ENCODE measurements at places on chromosomes 7 and 10.

DNA sequence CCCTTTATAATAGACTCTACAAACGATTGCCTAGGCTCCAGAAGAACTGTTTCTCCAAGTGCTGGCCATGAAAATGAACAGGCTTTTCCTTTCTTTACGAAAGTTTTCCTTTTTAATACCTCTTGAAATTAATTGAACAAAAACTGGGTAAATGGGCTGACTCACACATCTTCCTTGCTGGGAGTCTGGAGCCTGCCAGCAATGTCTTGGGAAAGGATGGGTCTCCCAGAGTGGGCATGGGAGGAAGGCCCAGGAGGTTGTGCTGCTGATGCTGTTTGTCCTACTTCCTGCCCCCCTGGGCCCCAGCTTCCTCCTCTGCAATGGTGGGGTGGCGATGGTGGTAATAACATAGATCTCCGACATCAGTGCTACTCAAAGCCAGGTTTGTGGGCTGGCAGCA is 174.1 kb downstream of the RPS24 start:
- DNase-seq = no peak

DNA sequence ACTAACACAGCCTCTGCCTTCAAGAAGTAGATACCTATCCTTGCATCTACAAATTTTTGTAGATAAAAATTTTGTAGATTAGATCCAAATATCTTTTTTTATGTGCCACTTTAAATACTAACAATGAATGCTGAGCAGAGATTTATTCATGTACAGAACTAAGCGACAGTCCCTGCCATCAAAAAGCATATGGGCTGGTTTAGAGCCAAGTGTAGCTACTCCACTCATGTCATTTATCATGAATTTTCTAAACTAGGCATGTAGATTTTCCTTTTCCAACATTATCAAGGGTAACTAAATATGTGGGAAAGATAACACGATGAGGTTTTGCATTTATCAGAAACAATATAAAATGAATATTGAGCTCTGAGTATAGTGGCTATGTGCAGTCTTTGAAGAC is 857.5 kb downstream of the XPNPEP1 start:
- DNase-seq = no peak

GRCh38 chr7:80060218-80060806 is 74.3 kb upstream of the GNAI1 start:
- DNase-seq = peak; percentile 70

DNA sequence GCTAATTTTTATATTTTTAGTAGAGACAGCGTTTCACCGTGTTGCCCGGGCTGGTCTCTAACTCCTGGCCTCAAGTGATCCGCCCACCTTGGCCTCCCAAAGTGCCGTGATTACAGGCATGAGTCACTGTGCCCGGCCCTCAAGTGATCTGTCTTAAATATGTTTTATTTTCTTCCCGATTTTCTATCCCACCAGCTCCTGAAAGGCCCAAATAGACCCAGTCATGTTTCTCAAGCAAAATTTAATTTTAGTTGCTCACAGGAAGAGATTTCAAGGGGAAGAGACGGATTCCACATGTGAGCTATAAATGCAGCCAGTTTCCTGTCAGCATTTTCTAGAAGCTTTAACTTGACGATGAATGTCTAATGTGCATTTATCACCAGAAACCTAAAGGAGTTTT is 12.0 kb downstream of the DENND10 start:
- no peak for DNase-seq

DNA sequence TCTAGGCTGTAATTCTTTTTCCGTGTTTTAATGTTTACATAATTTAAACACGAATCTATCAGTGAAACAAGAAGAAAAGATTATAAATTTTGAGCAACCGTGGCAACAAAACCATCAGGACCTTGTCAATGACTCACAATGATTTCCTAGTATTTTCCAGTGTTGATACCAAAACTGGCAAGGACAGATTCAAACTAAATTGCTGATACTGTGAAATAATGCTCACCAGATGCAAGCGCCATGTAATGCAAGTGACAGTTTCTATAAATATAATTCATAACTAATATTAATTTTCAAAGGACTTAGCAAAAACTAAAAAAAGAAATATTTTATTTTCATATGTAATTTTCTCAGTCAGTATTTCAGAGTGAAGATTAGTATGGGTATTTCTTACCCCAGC is 203.6 kb downstream of the LRRN3 start:
- DNase-seq = no peak

DNA sequence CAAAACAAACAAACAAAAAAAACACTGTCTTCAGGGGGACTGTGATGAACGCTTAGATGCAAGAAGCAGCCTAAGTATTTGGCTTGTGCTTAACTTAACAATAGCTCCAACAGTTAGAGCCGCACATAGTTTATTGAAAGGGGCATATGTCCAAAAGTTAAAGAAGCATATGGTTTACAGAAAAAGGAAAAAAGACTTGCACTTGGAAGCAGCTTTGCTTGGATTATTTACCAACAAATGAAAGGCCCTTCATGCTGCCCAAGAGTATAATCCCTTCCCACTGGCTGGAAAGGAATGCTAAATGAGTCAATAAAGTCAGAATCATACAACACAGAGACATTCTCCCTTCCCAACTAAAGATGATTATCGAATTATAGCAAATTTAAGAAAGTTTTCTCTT is 77.9 kb downstream of the GLI3 start:
- DNase-seq = no peak

GRCh38 chr7:8176370-8177081 is 85.4 kb downstream of the ICA1 start:
- no peak for DNase-seq

DNA sequence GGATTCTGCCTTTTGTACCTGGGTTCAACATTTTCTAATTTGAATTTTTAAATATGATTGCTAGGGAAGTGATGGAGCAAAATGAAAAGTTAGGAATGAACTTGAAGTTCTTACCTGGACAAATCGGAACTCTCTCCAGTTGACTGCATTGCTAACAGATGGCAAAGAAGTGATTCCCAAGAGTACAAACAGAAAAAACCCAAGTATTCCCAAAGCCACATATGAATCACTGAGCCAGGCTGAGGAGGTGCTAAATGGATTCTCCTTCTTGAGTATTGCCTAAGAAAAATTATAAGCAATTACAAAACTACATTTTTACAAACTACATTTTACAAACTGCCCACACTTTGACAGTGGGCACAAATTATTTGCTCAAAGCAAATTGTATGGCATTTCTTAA is 25.9 kb downstream of the STEAP4 start:
- no peak for DNase-seq

GRCh38 chr7:156220701-156221100 is 408.4 kb upstream of the SHH start:
- no peak for DNase-seq

GRCh38 chr10:69994262-69994661 is 58.4 kb upstream of the MACROH2A2 start:
- peak; percentile 36 for DNase-seq

DNA sequence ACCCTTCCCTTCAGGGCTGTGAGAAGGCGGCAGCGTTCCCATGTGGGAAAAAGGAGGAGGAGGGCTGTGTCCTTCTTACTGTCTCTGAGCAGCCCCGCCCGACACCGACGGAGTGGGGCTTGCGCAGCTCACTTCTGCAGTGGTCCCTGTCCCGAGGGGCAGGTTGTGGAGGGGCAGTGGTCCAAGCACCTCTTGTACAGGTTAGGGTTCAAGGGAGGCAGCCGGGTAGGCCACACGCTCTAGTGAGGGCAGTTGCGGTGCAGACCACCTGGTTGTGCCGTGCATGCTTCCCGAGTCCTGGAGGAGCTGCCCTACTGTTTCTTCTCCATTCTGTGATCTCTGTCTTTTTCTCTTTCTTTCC is 32.8 kb downstream of the AGAP3 start:
- DNase-seq = no peak

GRCh38 chr10:114749014-114749413 is 72.6 kb upstream of the FHIP2A start:
- no peak for DNase-seq

GRCh38 chr7:116588225-116588624 is 63.4 kb downstream of the CAV1 start:
- peak; percentile 95 for DNase-seq

GRCh38 chr7:92945840-92946239 is 109.5 kb upstream of the CDK6 start:
- DNase-seq = no peak

DNA sequence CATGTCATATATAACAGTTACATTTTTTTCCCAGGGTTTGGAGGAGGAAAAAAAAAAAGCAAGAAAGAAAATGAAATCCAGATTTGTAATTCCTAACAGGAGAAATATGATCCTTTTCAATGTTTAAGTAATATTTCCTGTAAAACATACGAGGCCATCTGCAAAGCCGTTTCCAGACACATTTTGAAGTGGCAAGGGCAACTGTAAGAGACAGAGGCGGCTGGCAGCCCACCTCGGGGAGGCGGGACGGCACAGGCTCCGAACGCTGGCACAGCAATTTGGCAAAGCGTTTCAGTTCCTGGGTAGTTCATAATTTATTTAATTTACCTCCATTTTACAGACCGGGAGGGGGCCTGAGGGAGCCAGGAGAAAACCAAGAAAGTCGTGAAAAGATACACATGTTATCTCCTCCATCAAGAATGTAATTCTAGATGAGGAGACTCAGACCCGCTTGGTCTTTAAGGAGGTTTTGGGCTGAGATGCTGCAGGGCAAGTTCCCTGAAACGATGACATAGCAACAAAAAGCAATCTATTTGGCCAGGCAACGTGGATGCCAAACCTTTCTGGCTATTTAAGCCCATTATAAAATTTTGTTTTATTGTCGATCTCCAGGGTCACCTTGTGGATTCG is 448.5 kb upstream of the MKI67 start:
- DNase-seq = no peak

GRCh38 chr10:62681211-62681940 is 123.1 kb upstream of the ADO start:
- no peak for DNase-seq

GRCh38 chr10:61099756-61100155 is 155.8 kb upstream of the RHOBTB1 start:
- no peak for DNase-seq

- DNase-seq = no peak
Measured at GRCh38 chr10:51047857-51048256, 26.4 kb upstream of the PRKG1 start.

DNA sequence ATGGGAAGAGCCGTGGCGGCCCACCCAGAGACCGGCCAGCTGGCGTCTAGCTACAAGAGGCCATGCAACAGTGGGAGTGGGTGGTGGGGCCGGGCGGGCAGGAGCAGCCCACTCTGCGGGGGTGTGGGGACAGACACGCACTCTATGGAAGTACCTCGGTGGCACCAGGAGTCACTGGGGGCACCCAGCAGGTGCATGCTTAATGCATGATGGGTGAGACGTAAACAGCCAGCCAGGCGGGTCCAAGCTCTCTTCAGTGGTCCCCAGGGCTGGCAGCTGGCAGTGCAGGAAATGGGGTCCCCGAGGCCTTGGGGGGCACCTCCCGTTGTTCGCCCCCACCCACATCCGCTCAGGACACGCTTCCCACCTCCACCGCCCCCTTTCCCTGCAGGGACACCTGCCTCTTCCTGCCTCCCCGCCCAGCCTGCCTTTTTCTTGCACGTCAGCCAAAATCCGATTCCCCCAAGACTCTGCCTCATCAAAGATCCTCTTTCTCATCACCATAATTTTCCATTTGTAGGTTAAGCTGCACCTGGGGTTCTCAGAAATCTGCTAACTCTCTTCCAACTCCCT is 22.6 kb upstream of the PSMG3 start:
- DNase-seq = no peak

DNA sequence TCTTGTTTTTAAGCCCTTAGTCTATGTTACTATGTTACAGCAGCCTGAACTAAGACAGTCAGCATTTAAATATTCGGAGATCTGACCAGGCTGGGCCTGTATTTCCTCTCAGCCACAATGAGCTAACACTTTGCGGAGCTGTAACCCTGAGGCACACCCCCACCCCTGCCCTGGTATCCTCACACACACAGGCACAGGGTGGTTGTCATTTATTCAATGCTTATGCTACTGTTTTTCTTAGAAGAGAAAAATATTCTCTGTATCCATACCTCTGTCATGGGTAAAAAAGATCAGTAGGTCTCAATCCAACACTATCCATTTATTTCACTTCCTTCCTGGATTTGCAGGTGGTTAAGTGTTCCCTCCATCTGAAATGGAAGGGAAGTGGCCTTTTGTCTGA is 80.3 kb upstream of the TRIL start:
- peak; percentile 36 for DNase-seq

GRCh38 chr10:6140141-6140841 is 51.5 kb downstream of the RBM17 start:
- no peak for DNase-seq

DNA sequence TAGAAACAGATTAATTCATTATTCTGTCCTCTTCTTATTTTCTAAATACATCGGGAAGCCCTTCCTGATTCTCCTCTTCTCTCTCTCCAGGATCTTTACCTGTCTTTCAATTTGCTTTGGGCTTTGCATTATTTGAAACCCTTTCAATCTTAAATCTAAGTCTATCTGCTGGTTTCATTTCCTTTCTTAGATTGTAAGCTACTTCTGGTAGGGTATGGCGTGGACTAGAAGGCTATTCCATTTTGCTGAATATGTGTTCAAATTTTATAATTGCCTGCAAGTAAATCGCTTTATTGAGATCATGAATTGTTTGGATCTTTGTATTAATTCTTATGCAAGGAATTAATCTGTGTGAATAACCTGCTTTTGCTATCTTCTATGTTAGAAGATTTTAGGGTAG is 11.1 kb downstream of the STAM start:
- no peak for DNase-seq

DNA sequence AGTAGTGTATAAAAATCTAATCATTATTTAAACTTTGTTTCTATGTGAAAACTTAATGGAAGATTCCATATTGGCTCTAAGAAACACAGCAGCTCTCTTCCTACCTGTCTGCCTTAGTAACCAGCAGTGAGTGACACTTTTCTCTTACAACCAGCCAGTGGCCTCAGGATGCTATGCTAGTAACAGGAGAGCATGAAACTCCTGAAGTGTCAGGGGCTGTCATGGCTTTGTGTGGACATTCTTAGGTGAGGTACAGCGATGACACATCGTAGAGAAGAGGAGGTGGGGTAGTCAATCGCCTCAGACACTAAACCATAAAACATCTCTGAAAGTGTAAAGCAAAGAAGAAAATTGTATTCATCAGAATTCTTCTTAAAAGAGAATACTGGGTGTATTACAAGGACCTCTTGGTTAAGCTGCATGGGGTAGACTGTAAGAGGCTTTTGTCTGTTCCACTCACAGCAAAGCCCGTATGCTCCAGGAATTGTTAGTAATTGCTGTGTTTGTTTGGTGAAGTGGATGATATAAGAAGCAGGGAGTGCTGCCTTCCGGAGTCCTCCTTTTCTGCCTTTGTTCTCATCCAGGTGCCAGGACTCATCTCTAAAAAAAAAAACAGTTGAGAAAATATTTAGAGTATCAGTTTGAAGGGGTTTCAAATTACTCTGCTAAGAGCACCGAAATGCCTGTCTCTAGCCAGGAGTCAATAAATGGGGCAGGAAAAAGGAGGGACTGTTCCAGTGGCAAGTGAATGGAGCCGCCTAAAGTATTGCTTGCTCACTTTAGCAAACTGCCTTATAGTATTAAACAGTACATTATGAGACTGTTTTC is 518.8 kb downstream of the CNTNAP2 start:
- DNase-seq = no peak

- DNase-seq = peak; percentile 32
Measured at GRCh38 chr7:112263519-112263918, 57.0 kb downstream of the ZNF277 start.
